RWPE1 (cell line): ENCODE measurements at places on chromosomes 2 and 18.

DNA sequence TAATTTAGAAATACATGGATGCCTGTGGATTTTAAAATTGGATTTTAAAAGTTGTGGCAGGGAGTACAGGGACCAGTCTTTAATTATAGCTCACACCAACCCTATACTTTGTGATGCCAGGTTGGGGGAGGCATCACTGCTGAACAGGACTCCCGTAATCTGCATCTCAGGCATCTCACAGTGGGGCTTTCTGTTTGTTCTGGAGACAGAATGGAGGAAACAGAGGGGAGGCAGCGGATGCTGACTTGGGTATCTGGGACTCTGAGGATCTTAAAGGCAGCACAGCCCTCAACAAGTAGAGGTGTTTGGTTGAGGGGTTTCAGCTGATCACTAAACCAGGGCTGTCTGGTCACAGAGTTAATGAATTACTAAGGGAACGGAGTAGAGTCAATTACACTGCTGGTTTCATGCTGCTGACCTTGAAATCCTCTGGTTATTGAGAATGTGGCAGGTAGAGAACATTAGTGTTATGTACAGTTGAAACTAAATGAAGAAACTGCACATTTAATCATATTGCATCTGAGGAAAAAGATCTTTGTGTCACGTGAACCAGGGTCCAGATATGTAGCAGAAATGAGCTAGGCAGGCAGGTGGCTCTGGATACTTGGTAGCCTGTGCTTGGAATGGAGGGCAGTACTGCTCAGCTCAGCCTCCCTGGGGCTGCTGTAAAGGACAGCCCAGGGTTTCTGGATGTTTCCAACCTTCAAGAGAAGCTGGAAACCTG lies 40.3 kb downstream of the FHOD3 start:
- DNase-seq, result no peak

GRCh38 chr2:48287976-48288375 lies 242.0 kb upstream of the STON1 start:
- no peak for DNase-seq

GRCh38 chr18:48975120-48975816 lies 24.5 kb upstream of the SMAD7 start:
- DNase-seq, result no peak

- DNase-seq, result no peak
Measured at GRCh38 chr2:151961558-151961957, 133.3 kb upstream of the ARL5A start.

GRCh38 chr2:215271446-215271845 lies 40.4 kb upstream of the ATIC start:
- no peak for DNase-seq

- DNase-seq, result no peak
Measured at GRCh38 chr2:70718241-70718640, 49.8 kb downstream of the ADD2 start.

GRCh38 chr2:19491796-19492195 lies 133.4 kb upstream of the OSR1 start:
- DNase-seq, result no peak

- DNase-seq, result no peak
Measured at GRCh38 chr18:79438898-79439627, 43.3 kb downstream of the NFATC1 start.

GRCh38 chr2:141393214-141393545 lies 737.6 kb downstream of the LRP1B start:
- no peak for DNase-seq

DNA sequence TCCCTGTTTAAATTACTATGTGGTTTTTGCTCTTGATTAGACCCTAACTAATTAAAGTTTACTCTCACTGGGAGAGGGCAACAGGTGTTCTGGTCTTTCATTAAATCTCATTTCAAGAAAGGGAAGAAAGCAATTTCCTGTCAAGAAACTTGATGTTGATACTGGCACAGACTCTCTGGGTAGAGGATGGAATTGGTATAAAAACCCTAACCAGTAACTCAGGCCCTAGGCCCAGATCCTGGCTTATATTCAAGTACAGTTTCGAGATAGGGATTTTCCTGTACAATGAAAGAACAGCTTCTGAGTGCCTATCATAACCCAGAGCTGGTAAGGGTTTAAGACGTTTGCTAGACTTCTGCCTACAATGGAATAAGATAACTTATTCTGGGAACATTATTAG lies 61.6 kb upstream of the ACYP2 start:
- DNase-seq, result no peak

GRCh38 chr2:154713675-154714074 lies 15.2 kb downstream of the KCNJ3 start:
- no peak for DNase-seq

DNA sequence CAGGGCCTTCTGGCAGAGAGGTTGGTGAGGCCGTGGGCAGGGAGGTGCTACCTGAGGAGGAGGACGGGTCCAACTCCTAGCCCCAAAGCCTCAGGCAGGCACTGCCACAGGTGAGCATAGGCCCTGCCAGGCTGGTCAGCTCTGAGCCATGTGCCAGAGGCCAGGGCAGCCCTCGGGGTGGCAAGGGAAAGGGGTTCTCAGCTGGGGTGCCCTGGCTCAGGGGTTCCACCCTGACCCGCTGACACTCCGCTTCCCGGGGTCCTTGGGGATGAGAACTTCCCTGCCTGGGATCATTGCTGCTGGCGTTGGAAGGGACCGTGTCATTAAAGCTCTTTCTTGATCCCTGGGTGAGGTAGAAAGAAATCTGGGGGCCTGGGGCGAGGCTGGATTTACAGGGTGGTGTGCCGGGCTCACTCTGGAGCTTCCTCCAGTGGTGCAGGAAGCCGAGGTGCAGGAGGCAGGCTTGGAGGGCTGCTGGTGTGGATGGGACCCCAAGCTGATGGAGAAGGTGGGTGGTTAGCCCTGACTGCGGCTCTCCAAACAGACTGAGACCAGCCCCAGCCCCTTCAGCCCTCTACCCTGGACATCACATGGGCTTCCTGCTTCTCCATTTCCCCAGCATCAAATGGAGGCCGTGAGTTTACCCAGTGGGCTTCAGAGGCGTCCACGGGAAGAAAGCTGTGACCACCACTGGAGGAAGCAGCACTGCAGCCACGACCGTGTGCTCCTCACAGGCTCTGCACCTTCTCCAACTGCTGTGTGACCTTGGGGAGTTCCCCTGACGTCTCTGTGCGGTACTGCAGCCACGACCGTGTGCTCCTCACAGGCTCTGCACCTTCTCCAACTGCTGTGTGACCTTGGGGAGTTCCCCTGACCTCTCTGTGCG lies 295.2 kb downstream of the NDUFA10 start:
- no peak for DNase-seq

DNA sequence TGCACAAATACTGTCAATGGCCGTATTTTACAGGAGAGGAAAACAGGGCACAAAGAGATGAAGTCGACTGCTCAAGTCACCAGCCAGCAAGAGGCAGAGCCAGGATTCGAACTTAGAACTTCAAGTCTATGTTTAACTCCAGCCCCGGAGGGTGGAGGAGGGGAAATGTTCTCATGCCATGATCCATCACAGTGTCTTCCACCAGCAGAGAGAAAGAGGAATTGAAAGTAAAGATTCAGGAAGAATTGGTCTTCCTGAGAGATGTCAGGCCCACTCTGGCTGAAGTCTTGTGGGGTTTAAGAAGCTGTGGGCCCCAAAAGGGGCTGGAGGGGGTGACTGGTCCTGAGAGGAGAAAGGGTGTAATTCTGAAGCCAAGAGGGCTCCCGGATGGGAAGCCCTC lies 260.0 kb downstream of the TNS1 start:
- no peak for DNase-seq
